ENCODE measurements at places on chromosomes 6 and 20.
A peak's percentile ranks its signal among the peaks of the same experiment; 100 is the strongest.

DNA sequence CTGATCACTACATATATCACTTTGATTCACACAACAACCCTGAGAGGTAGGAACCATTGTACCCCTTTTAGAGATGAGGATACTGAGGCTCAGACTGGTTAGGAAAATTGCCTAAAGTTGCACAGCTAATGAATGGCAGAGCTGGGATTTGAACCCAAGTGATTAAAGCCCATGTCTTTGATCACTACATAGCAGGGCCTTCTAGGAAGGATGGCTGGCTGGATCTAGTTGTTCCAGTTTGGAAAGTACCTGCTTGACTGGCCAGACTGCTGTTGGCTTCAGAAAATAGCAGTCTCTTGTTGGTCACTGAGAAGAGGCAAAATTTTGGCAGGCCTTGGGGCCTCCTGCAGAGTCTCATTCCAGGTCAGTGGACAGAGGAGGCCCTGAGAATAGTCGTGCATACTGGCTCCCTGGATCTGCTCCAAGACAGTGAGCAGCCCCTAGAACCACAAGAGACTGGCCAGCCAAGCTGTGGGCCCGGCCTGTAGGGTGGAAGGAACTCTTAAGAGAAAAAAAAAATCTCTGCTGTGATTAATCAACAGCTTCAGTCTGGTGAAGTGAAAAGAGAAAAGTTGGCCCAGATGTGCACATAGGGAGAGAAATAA lies 17.5 kb downstream of the PPARD start:
- DNase-seq: no peak

DNA sequence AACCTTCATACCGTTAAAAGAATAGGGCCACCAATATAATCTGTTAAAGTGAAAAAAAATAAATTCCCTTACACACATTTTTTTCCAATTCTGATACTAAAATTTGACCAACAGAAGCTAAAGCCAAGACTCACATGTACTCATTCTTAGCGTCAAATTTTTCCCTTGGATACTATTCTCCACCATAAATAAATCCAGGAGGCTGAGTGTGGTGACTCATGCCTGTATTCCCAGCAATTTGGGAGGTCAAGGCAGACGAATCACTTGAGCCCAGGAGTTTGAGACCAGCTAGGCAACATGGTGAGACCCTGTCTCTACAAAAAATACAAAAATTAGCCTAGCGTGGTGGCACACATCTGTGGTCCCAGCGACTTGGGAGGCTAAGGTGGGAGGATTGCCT lies 43.9 kb downstream of the SCML4 start:
- no peak for DNase-seq

DNA sequence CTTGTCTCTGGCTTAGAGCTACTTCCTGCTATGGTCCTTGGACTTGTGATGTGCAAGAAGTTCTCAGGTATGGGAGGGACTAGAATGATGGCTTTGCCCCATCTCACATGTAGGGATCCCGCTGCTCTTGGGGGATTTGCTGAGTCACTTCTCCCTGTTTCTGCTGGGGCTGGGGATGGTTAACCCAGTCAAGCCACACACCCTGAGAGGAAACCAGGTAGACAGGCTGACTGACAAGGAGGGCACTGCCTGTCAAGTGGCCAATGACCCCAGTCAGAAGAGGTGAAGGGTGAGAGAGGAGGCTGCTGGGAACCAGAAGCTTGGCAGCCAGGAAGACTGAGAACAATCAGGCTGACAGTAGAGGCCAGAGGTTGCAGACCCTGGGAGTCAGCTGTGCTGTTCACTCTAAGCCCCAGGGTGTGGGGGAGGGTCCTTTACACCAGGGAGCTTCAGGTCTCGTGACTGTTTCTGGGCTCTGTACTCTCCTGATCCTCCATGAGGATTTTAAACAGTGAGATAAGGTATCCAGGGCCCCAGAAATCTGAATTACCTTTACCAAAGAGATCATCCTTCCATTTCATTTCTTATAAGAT lies 34.6 kb downstream of the HLA-F start:
- DNase-seq: no peak

GRCh38 chr20:61601853-61602252 lies 349.8 kb downstream of the CDH4 start:
- DNase-seq: no peak

DNA sequence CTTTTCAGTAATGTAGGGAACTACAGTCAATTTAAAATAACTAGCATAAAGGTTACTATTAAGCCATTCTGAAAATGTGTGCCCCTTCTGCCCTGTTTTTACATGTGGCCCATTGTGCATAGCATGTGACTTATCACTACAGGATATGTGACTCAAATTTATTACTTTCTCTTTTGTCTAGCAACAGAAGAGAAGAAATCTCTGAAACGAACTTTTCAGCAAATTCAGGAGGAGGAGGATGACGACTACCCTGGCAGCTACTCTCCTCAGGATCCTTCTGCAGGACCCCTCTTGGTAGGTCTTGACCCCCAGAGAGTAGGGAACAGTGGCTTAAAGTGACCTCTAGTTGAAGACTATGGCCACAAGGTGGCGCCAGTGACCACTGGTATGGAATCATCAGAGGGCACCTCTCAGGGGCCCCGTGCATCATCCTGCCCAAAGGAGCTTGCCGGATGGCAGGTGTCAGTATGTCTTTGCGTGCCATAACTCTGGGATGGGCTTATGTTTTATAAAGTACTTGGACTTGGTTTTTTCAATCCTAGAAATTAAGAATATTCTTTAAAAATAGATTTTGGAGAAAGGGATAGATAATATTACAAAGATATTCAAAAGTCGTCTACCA lies 23.9 kb downstream of the RPRD1B start:
- DNase-seq: peak; percentile 74

DNA sequence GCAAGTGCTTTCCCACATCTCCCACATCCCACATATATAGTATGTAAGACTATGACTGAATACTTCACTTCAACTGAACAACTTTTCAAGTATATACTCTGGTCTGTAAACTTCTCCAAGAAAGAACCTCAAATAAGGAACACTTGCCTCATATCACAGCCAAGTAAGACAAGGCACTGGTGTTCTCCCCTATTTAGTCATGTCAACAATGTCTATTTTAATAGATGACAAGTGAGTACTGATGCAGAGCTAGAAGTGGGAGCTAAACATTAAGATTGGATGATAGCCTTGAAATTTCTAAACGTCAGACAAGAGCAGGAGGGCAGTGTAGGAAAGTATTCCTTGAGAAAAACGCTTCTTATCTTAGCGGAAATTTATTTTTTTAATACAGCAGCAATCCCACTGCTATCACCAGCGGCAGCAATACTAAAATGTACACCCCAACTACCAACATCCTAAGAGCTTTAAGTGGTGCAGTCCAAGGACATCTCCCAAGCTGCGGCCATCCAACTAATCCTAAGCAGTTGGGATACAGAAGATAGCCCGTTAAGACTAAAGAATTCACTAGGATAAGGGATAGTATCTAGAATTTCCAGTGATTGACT lies 29.3 kb downstream of the DST start:
- DNase-seq: no peak

- no peak for DNase-seq
Measured at GRCh38 chr6:80725156-80725930, 618.9 kb downstream of the BCKDHB start.

GRCh38 chr6:169075915-169076654 lies 177.6 kb downstream of the THBS2 start:
- DNase-seq: no peak

GRCh38 chr20:18077157-18077556 lies 19.4 kb upstream of the OVOL2 start:
- no peak for DNase-seq

GRCh38 chr6:146981981-146982380 lies 222.2 kb upstream of the STXBP5 start:
- DNase-seq: no peak

- DNase-seq: no peak
Measured at GRCh38 chr20:11266571-11266970, 592.8 kb upstream of the JAG1 start.

- DNase-seq: no peak
Measured at GRCh38 chr6:74690365-74690764, 515.5 kb downstream of the COL12A1 start.

DNA sequence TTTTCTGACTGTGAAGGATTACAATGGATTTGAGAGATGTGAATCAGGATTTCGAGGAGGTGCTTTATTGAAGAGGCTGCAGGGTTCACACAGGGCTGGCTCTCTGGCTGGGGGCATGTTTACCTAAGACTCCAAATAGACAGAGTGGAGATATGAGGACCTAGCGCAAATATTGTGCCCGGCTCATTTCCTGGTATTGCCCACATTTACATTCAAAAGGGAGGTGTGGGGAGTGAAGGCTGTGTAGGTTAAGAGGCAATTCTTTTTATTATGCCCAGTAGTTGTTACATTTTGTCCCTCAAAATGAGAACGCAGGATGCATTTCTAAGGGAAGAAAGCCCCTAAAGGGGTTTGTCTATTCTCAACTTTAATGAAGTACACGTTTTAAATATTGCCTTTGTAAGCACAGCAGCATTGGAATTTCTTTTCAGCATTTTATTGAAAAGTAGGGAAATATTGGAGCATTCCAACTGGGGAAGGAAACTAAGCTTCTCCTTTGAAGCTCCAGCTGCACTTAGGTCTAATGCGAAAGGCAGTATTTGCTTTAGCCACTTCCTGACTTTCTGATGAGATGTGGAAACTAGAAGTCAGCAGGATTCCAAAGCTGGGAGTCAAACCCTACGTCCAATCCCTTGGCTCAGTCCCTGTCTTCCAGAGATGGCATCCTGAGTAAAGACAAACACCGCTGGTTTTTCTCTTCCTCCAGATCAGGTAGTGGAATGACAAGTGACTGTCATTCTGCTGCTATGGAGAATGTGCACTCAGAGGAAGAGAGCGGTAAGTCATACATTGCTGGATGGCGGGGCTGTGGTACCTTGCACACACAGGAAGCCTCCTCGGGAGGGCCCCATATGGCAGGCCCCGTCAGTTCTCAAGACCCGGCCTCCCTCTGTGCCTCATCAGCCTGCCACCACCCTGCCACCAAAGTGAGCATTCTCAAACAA lies 70.7 kb downstream of the MYB start:
- no peak for DNase-seq

- DNase-seq: no peak
Measured at GRCh38 chr6:93136111-93136510, 283.2 kb downstream of the EPHA7 start.

DNA sequence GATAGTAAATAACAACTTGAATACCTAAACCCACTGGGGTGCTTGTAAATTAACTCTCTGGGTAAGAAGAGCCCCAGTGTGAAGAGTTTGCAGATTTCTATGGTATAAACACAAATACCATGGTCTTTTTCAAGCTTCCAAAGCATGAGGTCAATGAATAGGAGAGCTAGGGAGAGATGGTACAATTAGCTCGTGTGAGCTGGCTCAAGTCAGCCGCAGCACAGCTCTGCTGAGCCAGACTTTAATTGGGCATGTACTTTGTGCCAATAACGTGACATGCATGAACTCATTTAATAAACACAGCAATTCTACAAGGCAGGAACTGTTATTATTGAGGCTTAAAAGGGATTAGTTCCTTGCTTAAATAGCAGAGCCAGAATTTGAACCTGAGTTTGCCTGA lies 684.2 kb downstream of the KIF16B start:
- DNase-seq: no peak

DNA sequence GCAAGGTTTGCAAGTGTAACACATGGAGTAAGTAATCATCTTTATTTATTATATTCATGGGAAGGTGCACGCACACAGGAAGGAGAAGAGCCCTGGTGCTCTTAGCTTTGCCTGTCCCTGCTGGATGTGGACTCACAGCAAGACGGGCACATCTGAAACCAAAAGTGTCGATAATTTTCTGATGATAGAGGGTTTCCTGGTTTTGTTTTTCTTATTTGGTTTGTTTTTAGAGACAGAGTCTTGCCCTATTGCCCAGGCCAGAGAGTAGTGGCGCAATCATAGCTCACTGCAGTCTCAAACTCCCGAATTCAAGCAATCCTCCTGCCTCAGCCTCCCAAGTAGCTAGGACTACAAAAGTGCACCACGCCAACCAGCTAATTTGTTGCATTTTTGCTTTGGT lies 7.8 kb upstream of the KHDC1L start:
- DNase-seq: no peak

DNA sequence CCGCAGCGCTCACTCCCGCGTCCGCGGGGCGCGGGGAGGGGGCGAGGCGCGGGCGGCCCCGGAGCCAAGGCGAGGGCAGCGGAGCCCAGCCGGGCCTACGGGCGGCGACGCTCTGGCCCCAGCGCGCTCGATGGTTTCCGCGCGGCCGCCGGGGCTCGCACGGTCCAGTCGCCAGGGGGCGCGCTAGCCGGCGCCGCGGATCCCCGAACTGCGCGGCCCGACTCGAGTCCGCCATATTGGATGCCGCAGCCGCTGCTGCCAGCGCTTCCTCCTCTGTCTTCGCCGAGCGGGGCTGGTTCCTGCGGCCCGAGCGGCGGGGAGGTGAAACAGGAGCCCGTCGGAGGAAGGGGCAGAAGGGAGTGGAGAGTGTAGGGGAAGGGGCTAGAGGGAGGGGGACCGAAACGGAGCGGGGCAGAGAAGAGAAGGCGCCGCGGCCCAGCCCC lies at the start of gene SCAF8:
Gene SCAF8 (plus strand): TSS at position 234 of the 443 bp plus-strand sequence. CDS start 485 bp downstream, outside the sequence.
- peak; percentile 90 for DNase-seq

DNA sequence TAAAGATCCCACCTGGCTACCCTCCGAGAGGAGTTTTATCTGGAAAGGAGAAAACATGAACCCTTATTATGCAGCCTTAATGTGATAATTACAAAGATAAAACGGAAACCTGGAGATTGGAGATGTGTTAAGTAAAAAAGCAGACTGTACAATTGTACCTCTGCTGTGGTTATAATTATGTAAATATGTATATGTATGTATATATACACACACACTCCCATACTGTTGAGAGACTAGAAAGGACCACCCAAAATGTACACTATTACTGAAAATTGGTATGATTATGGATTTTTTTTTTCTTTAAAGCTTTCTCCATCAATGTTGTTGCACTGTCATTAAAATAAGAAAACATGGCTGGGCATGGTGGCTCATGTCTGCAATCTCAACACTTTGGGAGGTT lies 72.1 kb upstream of the BCLAF1 start:
- DNase-seq: no peak

DNA sequence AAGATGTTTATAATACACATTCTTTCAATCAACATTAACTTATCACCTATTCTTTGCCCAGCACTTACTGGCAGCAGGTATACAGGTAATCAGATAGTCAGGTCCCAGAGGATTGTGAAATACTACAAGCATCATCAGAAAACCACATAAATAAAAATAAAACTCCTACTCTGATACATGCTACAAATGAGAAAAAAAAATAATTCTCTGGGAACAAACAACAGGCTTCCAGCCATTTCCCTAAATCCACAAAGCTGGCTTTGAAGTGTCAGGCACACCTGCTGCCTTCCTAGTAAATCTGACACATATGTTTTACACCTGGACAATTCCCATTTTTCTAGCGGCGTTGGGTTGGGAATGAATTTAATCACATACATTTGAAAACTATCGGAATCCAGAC lies 384.5 kb upstream of the CDH4 start:
- DNase-seq: no peak

GRCh38 chr6:24969343-24969860 lies 33.6 kb upstream of the RIPOR2 start:
- DNase-seq: no peak

All from GM10248 (cell line).